ENCODE measurements at places on chromosomes 16 and 17.
A peak's percentile ranks its signal among the peaks of the same experiment; 100 is the strongest.

- H3K4me3 ChIP-seq: no peak overlapping the region
- DNase-seq: no peak
- no peak overlapping the region for H3K27ac ChIP-seq
- no peaks in the 10 kb centered on the region for H3K36me3 ChIP-seq
- no peaks in the 10 kb centered on the region for H3K27me3 ChIP-seq
Observed at GRCh38 chr17:75319904-75320691, 30.9 kb upstream of the SLC25A19 start.

DNA sequence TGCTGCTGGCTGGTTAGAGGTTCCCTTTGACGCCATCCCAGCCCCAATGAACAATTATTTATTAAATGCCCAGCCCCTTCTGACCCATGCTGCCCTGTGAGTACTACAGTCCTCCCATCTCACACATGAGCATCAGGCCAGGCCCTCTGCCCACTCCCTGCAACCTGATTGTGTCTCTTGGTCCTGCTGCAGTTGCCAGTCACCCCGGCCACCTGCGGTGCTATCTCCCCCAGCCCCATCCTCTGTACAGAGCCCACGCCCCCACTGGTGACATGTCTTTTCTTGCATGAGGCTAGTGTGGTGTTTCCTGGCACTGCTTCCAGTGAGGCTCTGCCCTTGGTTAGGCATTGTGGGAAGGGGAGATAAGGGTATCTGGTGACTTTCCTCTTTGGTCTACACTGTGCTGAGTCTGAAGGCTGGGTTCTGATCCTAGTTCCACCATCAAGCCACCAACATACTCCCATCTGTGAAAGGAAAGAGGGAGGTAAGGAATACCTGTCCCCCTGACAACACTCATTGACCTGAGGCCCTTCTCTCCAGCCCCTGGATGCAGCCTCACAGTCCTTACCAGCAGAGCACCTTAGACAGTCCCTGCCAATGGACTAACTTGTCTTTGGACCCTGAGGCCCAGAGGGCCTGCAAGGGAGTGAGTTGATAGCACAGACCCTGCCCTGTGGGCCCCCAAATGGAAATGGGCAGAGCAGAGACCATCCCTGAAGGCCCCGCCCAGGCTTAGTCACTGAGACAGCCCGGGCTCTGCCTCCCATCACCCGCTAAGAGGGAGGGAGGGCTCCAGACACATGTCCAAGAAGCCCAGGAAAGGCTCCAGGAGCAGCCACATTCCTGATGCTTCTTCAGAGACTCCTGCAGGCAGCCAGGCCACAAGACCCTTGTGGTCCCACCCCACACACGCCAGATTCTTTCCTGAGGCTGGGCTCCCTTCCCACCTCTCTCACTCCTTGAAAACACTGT lies 11.3 kb downstream of the CX3CL1 start:
- H3K4me3 ChIP-seq: no peak overlapping the region
- H3K27ac ChIP-seq: no peak overlapping the region
- peaks cover 1% of the 10 kb centered on the region for H3K27me3 ChIP-seq
- no peaks in the 10 kb centered on the region for H3K36me3 ChIP-seq
- peak; percentile 39 for DNase-seq

DNA sequence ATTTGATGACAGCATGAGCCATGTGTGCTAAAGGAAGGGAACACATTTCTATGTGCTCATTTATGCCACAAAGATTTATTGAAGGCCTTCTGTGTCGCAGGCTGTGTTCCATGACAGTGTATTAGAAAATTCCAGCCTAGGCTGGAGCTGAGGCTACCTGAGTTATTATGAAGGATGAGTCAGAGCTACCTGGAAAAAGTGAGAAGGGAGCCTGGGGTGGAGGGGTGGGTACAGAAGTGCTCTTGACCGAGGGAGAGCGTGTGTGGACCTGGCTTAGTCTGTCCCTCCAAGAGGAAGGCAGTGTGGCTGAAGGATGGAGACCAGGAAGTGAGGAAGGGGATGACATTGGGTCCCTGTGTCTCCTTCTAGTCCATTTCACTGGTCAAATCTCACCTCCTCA lies 98.3 kb downstream of the N4BP1 start:
- H3K4me1 ChIP-seq: no peaks in the 10 kb centered on the region
- H3K4me3 ChIP-seq: no peak overlapping the region
- peaks cover 6% of the 10 kb centered on the region for H3K27me3 ChIP-seq
- H3K36me3 ChIP-seq: no peaks in the 10 kb centered on the region
- DNase-seq: no peak
- peak overlapping the region; percentile 9 for H3K27ac ChIP-seq

- no peaks in the 10 kb centered on the region for H3K36me3 ChIP-seq
- DNase-seq: no peak
- no peaks in the 10 kb centered on the region for H3K27me3 ChIP-seq
- no peak overlapping the region for H3K27ac ChIP-seq
- no peaks in the 10 kb centered on the region for H3K4me1 ChIP-seq
Observed at GRCh38 chr17:45040459-45040858, 11.0 kb downstream of the DCAKD start.

DNA sequence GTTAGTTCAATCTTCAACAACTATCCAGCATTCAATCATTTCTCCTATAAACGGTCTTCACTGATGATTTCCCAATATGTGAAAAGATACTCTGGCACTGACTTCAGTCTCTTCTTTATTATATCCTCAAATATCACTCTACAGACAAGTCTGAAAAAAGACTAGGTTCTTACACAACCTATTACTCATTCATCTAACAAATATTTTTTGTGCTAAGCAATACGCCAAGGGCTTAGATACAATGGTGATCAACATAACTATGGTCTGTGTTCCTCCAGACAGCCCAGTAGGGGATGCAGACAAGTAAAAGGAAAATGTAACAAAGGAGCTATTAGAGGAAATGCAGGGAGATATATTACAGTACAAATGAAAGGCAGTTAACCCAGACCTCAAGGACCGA lies 63.9 kb downstream of the MYO1D start:
- H3K4me3 ChIP-seq: no peak overlapping the region
- peaks cover 15% of the 10 kb centered on the region for H3K4me1 ChIP-seq
- no peak for DNase-seq
- peaks cover 9% of the 10 kb centered on the region for H3K27me3 ChIP-seq

GRCh38 chr16:30541502-30542329 lies 7.1 kb upstream of the ZNF747 start:
- no peaks in the 10 kb centered on the region for H3K36me3 ChIP-seq
- no peaks in the 10 kb centered on the region for H3K27me3 ChIP-seq
- no peak for DNase-seq
- H3K27ac ChIP-seq: no peak overlapping the region
- no peaks in the 10 kb centered on the region for H3K4me1 ChIP-seq

- no peaks in the 10 kb centered on the region for H3K36me3 ChIP-seq
- peaks cover 29% of the 10 kb centered on the region for H3K27me3 ChIP-seq
- peak overlapping the region; percentile 73 for H3K27ac ChIP-seq
- DNase-seq: no peak
- peaks cover 57% of the 10 kb centered on the region for H3K4me1 ChIP-seq
Observed at GRCh38 chr17:57441270-57441600, 184.9 kb downstream of the MSI2 start.

- H3K27me3 ChIP-seq: peaks cover 27% of the 10 kb centered on the region
- no peak overlapping the region for H3K4me3 ChIP-seq
- peaks cover 5% of the 10 kb centered on the region for H3K36me3 ChIP-seq
- no peak overlapping the region for H3K27ac ChIP-seq
Observed at GRCh38 chr17:44565866-44566443, 8.7 kb downstream of the FZD2 start.

DNA sequence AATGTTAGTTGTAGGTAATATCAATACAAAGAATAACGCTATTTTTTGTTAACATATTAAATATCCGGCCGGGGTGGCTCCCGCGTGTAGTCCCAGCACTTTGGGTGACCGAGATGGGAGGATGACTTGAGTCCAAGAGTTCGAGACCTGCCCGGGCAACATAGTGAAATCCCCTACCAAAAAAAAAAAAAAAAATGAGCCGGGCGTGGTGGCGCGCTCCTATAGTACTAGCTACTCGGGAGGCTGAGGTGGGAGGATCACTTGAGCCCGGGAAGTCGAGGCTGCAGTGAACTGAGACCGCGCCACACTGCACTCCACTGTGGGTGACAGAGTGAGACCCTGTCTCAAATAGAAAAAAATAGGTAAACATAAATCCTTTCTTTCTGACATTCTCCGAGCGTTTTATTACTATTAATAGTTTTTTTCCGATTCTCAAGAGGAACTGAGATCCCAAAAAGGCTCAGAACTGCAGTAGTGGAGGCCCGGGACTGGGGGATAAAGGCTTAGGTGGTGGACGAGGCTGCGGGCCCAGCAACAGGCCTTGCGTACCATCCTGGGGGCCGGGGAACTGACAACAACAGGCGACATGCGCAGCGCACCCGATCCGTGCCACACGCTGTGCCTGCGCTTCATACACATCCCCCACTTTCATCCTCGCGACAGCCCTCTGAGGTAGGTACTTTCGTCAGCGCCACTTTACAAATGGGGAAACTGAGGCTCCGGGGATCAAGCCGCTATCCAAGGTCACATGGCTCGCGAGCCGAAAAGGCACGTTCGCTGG lies 919 bp downstream of the N4BP1 start:
- no peaks in the 10 kb centered on the region for H3K27me3 ChIP-seq
- H3K36me3 ChIP-seq: peaks cover 6% of the 10 kb centered on the region
- H3K4me3 ChIP-seq: no peak overlapping the region
- H3K27ac ChIP-seq: no peak overlapping the region
- peaks cover 37% of the 10 kb centered on the region for H3K4me1 ChIP-seq
- DNase-seq: no peak

GRCh38 chr17:78269955-78270381 lies 38.5 kb downstream of the TMEM235 start:
- H3K4me1 ChIP-seq: no peaks in the 10 kb centered on the region
- H3K27ac ChIP-seq: no peak overlapping the region
- H3K27me3 ChIP-seq: peaks cover 6% of the 10 kb centered on the region
- DNase-seq: peak; percentile 18

DNA sequence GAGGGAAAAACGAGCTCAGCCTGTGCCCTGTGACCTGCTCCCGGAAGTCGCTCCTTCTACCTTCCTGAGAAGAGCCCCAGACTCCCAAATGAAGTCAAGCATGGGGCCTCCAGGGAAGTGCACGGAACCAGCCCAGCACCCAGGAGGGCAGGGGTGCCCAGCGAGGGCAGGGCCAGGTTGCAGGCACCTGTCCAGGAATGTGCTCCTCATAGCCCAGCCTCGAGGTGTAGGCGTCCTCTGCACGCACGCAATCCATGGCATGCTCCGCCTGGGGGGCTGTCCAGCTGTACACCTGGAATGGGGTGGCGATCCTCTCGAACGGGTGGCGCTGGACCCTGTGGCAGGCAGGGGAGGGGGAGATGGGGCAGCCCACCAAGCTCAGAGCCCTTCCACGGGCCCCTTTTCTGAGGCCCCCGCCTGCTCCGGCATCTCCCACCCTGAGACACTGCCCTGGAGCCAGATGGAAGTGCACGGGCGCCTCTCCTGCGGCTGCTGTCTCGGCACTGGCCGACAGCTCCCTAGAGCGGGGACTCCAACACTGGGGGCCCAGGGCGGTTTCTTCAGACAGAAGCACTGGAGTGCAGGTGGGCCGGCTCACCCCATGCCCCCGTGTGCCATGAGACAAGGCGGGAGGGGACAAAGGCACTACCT lies 10.9 kb downstream of the CLUH start:
- H3K36me3 ChIP-seq: no peaks in the 10 kb centered on the region
- H3K27me3 ChIP-seq: no peaks in the 10 kb centered on the region
- no peak overlapping the region for H3K4me3 ChIP-seq
- H3K27ac ChIP-seq: no peak overlapping the region

- H3K27me3 ChIP-seq: peaks cover 21% of the 10 kb centered on the region
- peaks cover 16% of the 10 kb centered on the region for H3K4me1 ChIP-seq
- DNase-seq: no peak
- H3K27ac ChIP-seq: no peak overlapping the region
Observed at GRCh38 chr17:58247511-58248363, 9.4 kb downstream of the LPO start.

DNA sequence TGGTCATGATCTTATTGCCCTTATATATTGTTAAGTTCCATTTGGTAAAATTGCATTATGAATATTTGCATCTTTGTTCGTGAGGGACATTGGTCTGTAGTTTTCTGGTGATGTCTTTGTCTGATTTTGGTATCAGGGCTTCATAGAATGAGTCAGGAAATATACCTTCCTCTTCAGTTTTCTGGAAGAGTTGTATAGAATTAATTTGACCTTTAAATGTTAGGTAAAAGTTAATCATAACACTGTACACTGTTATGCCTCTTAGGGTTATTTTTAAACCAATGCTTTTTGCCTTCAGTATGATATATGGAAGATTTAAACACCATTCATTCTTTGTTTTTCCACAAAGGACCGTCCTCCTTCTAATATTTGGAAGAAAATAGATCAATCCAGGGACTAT lies 180.0 kb downstream of the CHD9 start:
- DNase-seq: no peak
- peaks cover 2% of the 10 kb centered on the region for H3K4me1 ChIP-seq
- H3K4me3 ChIP-seq: no peak overlapping the region
- peaks cover 25% of the 10 kb centered on the region for H3K36me3 ChIP-seq
- H3K27me3 ChIP-seq: no peaks in the 10 kb centered on the region
- H3K27ac ChIP-seq: no peak overlapping the region

GRCh38 chr16:59634951-59635350 lies 900.8 kb upstream of the GOT2 start:
- no peak overlapping the region for H3K4me3 ChIP-seq
- H3K36me3 ChIP-seq: peaks cover 5% of the 10 kb centered on the region
- no peak overlapping the region for H3K27ac ChIP-seq
- H3K4me1 ChIP-seq: no peaks in the 10 kb centered on the region
- DNase-seq: no peak
- no peaks in the 10 kb centered on the region for H3K27me3 ChIP-seq

GRCh38 chr17:22373911-22374310 lies 681.6 kb downstream of the KCNJ18 start:
- DNase-seq: no peak
- H3K36me3 ChIP-seq: peaks cover 16% of the 10 kb centered on the region
- H3K27ac ChIP-seq: no peak overlapping the region
- H3K4me3 ChIP-seq: no peak overlapping the region
- H3K4me1 ChIP-seq: no peaks in the 10 kb centered on the region

GRCh38 chr16:31698901-31699300 lies 171.2 kb downstream of the AHSP start:
- H3K27ac ChIP-seq: no peak overlapping the region
- no peak for DNase-seq
- H3K36me3 ChIP-seq: peaks cover 7% of the 10 kb centered on the region
- H3K4me3 ChIP-seq: no peak overlapping the region

DNA sequence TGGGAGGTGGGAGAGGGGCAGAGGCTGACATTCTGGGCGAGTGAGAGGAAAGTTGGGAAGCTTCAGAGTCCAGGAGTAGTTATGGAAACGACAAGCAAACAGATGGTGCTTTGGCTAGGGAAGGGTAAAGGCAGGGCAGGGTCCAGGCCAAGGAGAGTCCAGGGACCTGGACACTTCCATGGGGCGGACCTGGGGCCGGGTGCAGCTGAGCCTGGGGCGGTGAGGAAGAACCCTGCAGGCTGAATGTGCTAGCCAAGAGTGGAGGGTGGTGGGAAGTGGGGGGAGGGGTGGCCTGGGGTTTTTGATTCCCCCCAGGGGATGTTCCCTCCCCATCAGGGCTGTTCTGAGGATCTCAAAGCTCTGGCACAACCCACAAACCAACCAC lies 2.6 kb downstream of the PPP1R9B start:
- H3K4me3 ChIP-seq: peak overlapping the region; percentile 97
- peaks cover 14% of the 10 kb centered on the region for H3K36me3 ChIP-seq
- no peaks in the 10 kb centered on the region for H3K27me3 ChIP-seq
- DNase-seq: no peak
- peak overlapping the region; percentile 97 for H3K27ac ChIP-seq
- peaks cover 47% of the 10 kb centered on the region for H3K4me1 ChIP-seq

All from natural killer cell treated with Interleukin-12 subunit alpha and Interleukin-12 subunit beta and Interleukin-15 and Interleukin-18, amount 100 ng/mL, for 72 hours (primary cell).